Renal cortex interstitium (tissue), 15 donors: ENCODE measurements at places on chromosomes 7 and 10.

GRCh38 chr7:82810558-82811259 is 352.0 kb downstream of the PCLO start:
- peak; percentile 32 for DNase-seq

DNA sequence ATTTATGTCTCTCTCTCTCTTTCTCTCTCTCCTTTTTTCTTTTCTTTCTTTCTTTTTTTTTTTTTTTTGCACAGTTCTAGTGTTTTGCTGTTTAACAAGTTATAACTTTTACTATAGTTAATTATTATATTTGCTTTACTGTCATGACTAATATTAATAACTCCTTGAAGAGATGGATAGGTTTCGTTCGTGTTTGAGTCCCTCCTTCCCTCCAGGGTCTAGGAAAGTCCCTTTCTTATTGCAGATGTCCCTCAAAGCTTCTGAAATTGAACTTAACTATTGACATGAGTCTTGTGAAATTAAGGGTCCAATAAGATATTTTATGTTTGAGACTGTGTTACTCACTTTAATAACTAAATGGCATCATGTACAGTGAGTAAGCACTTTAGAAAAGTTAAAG is 131.4 kb downstream of the PLXDC2 start:
- DNase-seq = no peak

DNA sequence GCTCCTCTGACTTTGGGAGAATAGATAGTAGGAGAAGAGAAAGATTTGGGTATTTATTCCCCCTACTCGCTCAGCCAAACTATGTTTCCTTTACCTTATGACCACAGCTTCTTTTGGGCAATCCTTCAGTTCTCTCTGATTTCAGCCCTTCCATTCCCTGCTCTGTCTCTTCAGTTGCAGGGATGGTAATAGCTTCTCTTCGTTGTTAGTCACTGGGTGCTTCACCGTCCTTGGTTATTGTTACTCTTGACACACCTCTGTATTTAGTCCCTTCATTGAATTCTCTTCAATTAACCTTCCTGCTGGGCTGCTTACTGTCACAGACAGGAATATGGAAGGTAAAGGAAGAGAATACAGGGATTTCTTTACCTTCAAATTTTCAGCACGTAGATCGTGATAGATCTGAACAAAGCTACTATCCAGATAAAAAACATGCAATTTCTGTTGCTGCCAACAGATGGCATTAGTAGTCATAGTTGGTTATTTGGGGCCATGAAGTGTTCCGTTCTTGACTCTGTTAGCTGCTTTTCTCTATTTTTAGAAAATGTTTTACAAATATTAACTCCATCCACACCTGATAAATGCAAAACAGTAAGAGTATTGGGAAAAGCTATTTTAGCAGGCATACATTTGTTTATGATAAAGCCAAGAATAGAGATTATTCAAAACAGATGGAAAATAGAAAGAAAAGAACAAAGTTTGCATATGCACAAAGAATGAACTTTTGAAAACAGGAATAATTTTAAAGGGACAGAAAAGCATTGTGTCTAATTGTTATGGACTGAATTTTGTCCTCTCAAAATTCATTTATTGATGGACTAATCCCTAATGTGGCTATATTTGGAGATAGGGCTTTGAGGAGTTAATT is 14.0 kb upstream of the PTTG1IP2 start:
- DNase-seq = peak; percentile 49

GRCh38 chr10:111830359-111830758 is 353.2 kb downstream of the GPAM start:
- DNase-seq = no peak

DNA sequence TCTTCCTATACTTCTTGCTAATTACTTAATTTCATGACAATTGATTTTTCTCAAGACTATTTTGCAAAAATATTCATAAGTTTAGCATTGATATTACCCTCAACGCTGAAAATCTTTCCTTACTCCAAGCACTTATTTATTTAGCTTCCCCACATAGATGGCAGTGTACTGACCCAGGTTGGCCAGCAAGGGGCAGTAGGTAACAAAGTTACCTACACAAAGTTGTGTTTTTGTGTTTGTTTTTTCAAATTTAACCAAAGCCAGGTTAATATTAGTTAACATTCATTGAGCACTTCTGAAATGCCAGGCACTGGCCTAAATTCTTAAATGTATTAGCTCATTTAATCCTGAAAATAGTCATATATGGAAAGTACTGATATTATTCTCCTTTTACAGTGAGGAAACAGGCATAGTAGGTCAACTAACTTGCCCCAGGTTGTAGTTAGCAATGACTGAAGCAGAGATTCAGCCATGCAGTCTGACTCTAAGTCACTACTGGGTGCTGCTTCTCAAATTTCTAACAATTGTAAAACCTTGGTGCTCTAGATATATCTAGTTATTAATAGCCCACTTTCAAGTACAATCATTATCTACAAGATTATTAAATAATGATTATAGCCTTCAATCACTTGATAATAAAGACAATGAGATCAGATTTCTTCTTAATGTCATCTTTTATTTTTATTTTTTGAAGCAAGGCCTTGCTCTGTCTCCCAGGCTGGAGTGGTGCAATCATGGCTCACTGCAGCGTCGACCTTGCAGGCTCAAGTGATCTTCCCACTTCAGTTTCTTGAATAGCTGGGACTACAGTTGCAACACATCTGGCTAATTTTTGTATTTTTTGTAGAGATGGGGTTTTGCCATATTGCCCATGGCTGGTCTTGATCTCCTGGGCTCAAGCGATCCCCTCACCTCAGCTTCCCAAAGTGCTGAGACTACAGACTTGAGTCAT is 5.8 kb upstream of the GGCT start:
- DNase-seq = no peak

DNA sequence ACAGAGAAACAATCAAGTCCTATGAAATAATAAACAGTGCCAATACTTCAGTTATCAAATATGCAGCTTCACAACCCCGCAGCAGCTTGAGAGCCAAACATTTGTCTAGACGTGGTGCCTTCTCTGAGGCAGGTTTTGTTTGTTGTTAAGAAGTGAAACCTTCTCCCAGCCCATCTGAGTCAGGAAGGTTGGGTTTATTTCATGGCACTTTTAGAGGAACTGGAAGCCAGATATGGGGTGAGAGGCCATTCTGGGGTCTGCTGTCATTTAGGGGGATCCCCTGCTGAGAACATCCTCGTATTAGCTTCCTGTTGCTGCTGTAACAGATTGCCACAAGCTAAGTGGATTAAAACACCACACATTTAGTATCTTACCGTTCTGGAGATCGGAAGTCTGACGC is 113.6 kb downstream of the GRK5 start:
- no peak for DNase-seq

- DNase-seq = no peak
These were observed 27.0 kb downstream of the KCNH2 start for GRCh38 chr7:150951181-150951520.

GRCh38 chr10:70683940-70684339 is 11.6 kb downstream of the ADAMTS14 start:
- DNase-seq = no peak

GRCh38 chr10:50417486-50417885 is 166.2 kb upstream of the ASAH2 start:
- DNase-seq = no peak

DNA sequence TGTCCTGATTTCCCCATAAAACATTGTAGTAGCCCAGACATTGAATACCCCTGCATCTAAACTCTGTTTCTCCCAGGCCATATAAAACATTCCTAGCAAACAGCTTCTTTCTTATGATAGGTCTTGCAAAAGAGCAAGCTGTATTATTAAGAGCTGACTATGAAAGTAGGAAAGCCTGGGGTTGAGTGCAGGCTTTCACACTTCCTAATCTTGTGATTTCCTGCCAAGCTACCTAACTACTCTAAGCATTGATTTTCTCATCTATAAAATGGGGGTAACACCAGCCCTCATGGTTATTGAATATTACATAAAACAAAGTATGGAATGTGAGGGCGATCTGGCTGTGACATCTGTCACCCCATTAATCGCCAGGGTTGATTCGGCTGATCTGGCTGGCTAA is 81.8 kb downstream of the ZNF277 start:
- DNase-seq = no peak

GRCh38 chr10:79047875-79048638 is 20.7 kb upstream of the ZMIZ1 start:
- DNase-seq = no peak

DNA sequence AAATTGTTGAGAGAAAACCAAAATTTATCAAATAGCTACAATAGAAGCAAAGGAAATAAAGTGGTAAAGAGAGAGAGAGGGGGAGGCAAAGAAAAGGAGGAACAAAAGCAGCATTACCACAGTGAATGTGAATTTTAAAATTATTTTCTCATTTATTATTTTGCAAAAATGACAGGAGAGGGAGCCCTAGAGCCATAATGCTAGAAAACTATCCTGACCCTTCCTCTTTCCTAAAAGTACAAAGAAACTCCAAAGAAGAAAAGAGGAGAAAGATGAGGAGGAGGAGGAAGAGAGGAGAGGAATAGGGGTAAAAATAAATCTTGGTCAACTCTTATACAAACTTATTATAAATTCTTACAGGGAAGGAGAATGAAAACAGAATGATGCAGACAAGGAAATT is 921.5 kb downstream of the NRG3 start:
- DNase-seq = peak; percentile 15
